ENCODE measurements at places on chromosomes 16 and 17.

GRCh38 chr16:8887431-8887765 lies 5.2 kb downstream of the LITAFD start:
- no peak for DNase-seq

- DNase-seq = no peak
Observed at GRCh38 chr17:70206361-70207010, 37.2 kb downstream of the KCNJ2 start.

DNA sequence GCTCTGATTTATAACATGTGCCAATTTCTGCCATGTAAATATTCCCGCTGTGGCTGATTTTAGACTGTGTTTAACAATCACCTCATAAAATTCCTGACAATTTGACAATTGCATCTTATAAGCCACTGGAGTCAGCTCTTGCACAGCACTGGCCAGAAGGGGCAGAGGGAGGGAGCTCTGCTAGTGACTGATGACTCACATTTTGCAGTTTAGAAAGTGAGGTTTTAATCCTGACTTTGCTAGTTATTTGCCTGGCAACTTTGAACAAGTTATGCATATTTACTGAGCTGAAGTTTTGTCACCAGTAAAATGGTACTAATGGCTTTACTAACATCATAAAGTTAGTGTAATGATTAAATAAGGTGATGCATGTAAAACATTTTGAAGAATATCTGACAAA lies 452.3 kb downstream of the CNTNAP4 start:
- no peak for DNase-seq

DNA sequence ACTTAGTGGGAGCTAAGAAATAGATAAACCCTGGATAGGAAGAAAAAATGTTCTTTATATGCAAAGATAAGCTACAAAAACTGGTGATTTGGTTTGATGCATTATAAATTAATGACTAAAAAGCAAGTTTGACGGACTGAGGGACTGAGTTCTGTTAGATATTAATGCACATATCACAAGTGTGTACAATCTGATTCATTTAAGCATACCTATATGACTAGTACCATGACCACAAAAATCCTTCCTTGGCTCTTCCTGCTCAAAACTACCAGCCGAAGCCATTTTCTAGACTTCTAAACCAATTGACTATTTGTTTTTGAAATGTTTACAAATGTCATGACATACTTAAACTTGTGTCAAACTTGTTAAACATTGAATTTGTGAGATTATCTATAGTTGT lies 374.5 kb upstream of the MON1B start:
- no peak for DNase-seq

- DNase-seq = no peak
Observed at GRCh38 chr17:28404812-28405570, 1.0 kb downstream of the SLC46A1 start.

DNA sequence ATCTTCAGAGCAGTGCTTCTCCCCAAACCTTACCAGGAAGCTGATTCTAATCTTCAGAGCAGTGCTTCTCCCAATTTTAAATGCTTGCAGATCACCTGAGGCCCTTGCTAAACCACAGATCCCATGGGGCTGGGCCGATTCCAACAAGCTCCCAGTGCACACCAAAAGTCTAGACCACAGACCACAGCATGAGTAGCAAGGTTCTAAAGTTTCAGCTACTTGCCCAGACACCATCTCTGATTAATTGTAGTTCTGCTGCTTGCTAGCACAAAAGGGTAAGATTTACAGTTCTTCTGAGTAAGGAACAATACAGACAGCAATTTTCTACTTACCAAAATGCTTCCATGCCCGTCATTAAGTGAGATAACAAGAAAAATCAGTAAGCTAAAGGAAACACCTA lies 12.2 kb downstream of the CLEC3A start:
- DNase-seq = peak; percentile 50

DNA sequence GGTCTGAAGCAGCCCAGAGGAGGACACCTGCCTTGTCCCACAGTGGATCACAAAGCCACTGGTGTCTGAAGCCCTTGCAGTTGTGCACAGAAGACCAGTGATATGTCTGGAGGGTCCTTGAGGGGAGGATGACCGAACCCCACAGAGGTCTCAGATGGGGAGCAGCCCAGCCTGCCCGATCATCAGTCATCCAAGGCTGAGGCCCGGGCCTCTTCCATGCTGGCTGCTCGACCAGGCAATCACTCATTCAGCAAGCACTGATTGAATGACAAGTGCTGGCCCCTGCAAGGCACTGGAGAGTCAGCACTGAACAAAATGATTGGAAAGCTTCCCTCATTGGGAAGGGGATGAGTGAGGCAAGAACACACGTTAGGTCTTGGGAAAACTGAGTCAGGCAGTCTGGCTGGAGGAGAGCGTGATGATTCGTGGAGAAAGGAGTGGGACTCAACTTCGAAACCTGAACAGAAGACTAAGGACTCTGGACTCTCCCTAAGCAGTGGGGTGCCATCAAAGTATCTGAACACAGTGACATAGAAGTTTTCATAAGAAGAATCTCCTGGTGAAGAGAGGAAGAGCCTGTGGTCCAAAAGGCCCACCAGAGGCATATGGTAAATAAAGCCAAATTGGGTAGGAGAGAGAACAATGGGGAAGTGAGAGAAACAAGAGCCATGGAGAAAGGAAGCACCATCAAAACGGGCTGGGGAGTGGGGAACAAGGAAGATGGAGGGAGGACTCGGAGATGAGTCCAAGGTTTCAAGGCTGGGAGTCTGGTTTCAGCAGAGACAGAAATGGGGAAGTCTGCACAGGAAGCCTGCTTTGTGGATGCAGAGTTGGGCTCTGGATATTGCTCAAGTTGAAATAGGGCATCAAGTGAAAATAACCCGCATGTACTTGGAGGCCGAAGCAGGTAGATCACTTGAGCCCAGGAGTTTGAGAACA lies 10.2 kb downstream of the PIK3R5 start:
- no peak for DNase-seq

- no peak for DNase-seq
Observed at GRCh38 chr17:53191878-53192277, 630.8 kb upstream of the KIF2B start.

- peak; percentile 16 for DNase-seq
Observed at GRCh38 chr17:68437979-68438822, 19.1 kb downstream of the WIPI1 start.

DNA sequence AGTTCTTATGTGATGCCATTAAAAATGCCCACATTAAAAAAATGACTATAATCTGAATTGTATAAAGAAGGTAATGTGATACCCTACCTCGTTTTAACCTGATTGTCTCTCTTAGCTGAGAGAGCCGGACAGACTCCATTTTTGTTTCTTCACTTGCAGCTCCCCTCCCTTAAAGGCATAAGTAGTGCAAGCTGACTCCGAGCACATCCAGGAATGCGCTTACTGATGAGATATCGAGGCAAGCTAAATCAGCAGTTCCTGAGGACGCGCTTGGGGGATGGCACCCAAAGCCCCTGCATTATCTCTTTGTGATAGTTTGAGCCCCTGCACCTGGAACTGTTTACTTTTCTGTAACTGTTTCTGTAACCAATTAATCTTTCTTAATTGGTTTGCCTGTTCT lies 6.3 kb downstream of the KRT24 start:
- DNase-seq = no peak

DNA sequence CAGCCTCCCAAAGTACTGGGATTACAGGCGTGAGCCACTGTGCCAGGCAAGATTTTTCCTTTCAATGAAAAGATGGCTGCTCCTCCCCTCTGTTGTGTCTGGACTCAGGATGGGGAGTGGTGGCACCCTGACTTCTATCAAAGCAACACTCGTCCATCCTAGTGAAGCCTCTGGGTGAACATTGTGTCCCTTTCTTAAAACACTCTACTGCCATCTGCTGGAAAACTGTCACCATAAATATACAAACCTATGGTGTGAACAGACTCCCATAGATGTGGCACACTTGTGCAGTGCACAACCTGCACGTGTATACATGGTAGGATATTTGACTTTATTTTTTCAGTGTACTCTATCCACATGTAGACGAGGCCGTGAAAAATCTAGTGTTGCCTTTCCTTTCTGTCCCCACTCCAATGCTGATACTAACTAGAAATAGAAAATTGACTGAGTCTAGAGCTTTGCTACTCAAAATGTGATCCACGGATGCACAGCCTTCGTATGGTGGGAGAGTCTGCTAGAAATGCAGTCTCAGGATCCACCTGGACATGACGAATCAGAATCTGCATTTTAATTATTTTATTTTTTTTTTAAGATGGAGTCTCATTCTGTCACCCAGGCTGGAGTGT lies 55.9 kb upstream of the PLCG2 start:
- peak; percentile 84 for DNase-seq

DNA sequence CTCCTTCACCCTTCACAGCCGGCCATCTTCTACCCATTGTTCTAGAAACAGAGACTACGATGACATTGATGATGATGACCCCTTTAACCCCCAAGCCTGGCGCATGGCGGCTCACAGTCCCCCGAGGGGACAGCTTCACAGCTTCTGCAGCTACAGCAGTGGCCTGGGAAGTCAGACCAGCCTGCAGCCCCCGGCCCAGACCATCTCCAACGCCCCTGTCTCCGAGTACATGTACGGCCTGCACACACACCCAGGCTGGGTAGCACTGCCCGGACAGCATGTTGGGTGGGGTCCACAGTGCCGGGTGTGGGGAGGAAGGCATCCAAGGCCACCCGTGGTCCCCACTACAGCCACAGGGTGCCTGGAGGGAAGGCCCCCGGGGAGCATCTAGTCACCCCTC lies 21.0 kb upstream of the DNAI2 start:
- DNase-seq = no peak

DNA sequence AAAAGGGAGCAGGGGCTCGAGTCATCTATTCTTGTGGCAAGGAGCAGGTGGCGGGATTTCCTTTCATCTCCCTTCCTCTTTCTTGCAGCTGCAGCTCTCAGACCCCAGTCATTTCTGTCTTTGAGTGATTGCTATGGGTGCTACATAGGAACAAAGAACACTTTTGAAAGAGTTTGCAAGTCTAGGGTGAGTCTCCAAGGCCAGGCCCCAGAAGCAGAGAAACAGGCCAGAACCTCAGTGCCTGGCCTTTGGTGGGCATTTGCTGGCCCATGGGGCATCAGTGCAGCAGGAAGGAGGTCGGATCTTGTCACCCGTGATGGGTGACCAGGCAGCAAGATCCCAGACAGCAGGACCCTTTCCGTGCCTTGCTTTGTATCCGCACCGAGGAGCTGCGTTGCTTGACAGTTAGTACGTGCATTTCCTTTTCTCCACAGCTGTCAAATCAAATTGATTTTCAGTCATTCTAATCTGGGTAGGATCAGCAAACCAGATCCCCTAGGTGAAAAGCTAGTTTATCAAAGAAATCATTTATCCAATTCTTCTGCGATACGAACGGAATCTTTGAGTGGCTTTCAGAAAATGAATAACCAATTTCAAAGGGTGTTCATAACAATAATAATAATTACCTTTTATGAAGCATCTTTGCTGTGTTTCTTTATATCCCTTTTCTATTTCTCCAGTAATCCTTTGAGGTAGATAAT lies 244.6 kb upstream of the MAF start:
- DNase-seq = no peak

- DNase-seq = no peak
Observed at GRCh38 chr16:27377666-27378485, 24.1 kb upstream of the IL21R start.

- DNase-seq = no peak
Observed at GRCh38 chr17:19341211-19341631, 21.3 kb downstream of the B9D1 start.
